ENCODE measurements at places on chromosomes 6 and 20.

DNA sequence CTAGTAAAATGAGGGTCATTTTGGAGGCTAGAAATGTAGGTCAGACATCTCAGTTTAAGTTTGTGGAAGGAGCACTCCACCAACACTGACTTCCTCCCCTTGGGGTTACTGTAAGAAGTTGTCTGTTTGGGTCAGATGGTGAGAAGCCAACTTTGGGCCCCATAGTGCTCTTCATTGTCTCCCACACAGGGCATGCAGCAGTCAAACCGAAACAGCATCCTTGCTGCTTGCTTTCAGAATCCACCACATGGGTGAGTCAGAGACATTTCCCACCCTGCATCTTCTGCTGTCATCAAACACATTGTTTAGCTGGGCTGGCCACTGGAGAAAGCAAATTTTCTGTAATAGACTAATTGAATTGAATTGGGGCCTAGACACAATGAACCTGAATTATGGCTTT lies 16.8 kb downstream of the IL17F start:
- no peak for DNase-seq

DNA sequence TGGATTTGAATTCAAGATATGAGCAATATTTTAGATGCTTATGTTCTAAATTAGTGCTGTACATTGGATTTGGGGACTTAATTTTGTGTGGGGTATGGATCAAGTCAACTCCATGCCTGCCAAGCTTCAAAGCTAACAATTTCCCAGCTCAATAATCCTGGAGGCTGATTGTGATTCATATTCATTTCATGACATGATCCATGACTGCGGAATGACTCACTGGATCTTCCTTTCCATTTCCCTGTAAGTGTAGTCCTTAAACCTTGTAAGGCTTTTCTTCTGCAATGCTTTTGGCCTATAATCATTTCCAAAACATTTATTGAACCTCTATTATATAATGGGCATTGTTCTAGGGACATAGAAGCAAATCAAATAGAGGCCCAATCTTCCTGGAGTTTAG lies 44.7 kb upstream of the CCN2 start:
- DNase-seq = no peak

DNA sequence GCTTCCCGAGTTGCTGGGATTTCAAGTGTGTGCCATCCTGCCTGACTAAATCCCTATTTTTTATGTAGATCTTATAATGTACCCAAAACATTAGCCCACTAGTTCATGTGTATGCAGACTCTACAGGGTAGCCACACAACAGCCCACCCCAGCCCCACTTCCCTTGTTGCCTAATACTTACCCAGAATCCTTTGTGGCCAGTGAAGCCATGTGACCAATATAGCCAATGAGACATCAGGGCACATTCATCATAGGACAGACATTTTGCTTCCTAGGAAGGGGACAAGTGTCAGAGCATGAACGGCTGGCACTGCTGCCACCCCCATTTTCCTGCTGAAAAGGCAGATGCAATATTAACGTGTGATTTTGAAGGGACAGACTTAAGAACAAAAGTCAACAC lies 36.0 kb upstream of the TCP11 start:
- DNase-seq = no peak

- DNase-seq = no peak
Observed at GRCh38 chr6:46044881-46045617, 29.4 kb upstream of the CLIC5 start.

- DNase-seq = no peak
Observed at GRCh38 chr6:115873901-115874300, 186.8 kb downstream of the FRK start.
